ENCODE measurements at places on chromosomes 1 and 21. TPM values are rescaled to one million over a fixed set of nuclear protein-coding genes. Genes with fewer than 3 reads are reported as not detected.
A peak's percentile ranks its signal among the peaks of the same experiment; 100 is the strongest.

DNA sequence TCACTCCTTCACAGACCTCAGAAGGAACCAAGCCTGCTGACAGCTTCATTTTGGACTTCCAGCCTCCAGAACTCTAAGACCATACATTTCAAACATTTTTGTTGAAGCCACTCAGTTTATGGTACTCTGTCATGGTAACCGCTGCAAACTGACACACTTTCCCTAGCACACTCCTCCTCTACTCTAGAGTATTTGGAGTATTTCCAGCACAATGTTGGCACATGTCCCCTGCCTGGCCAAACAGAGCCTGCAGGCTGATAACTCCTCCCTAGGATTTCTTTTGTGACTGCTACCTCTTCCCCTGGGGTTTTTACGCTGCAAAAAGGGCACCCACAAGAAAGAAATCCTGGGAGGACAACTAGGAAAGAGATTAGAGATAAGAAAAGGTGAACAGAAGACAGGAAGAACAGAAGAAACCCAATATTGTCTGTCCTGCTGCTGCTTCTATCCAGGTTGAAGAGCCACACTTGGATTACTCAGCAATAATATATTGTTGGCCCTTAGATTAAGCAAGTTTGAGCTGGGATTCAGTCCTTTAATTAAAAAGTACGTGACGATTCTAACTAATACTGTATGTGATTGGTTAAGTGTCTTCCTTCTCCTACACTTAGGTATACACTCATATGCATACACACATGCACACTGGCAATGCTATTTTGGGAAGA, 844.1 kb downstream of the LTN1 start:
- DNase-seq: no peak

- no peak for DNase-seq
These were observed 36.1 kb upstream of the KHDRBS1 start for GRCh38 chr1:31977385-31978131.

GRCh38 chr1:185487026-185487425, 170.0 kb upstream of the IVNS1ABP start:
- no peak for DNase-seq

DNA sequence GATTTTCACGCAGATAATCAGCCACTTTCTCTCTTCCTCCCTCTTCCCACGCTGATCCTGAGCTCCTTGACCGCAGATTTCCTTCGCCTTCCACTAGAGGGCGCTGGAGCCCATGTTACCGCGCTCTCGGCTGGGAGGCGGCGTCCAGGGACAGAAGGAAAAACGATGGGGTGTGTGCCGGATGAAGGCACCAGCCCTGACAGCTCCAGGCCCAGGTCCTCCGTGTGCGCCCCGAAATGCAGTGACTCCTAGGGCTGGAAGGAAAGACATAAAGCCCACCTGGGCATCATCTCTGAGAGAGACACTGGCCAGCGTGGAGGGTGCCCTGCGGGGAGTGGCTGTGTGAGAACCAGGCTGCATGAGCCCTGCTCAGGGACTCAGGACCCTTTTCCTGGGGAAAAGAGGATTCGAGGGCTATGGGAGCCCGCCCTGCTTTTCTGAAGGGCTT, 44.9 kb upstream of the CYP2J2 start:
- DNase-seq: peak; percentile 83

DNA sequence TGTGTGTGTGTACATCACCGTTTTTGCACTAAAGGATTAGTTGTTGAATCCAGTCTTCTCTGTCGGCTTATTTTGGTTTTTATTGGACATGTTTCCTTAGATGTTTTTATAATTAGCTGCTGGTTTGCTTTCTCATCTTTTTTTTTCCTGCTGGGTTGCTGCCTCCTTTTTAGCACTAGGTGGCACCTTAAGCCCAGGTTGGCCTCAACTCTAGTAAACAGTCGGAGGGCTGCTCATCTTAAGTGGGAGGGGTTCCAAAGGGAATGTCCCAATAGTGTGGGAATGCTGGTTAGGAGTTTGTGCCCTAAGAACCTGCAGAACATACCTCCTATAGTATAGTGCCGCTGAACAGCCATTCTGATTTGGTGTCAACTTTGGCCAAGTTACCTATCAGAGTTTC, 570.1 kb upstream of the CXADR start:
- DNase-seq: no peak

GRCh38 chr1:146012703-146013558, 8.6 kb downstream of the HJV start:
- no peak for DNase-seq

DNA sequence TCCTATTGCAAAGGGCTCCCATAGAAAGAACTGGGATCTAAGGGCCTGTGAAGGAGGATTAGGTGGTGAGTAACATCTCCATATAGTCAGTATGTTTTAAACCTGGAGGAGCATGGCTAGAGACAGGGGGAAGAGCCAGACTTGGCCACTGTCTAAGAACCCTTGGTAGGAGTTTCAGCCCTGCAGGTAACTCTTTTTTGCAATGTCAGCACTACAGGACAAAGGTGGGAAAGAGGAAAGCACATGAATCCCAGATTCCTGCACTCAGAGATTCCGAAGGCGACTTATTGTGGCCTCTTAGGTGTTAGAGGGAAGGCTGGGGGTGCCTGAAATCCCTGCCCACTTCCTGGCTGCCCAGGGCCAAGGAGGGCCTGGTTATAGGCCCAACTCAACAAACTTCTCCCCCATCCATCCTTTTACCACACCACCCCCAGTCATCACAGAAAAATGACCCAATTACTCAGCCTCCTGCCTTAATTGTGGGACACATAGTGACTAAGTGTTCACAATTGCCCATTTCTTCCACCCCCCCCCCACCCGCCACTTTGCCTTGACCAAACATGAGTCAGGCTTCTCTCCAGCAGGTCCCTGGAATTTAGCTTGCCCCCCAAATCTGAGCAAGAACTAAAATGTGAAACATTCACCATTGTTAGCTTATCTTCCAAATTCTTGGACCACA, 1.9 kb upstream of the NTNG1 start:
- no peak for DNase-seq

DNA sequence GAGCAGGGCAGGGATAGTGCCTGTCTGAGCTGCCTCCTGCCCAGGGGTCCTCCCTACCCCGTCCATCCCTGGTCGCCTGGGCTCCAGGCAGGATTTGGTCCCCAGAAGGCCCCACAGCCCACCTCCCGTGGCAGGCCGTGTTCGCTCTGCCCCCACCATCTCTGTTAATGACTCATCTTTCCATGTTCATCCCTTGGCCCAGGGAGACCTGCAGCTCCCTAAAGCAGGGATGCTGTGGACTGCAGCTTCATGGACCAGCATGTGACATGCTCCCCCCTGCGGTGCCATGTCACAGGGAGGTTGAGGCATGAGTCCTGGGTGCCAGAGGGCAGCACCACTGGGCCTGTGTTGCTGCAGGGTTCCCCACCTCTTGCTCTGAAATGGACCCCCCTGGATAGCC, 26.8 kb downstream of the UBASH3A start:
- DNase-seq: peak; percentile 31

- DNase-seq: peak; percentile 75
These were observed 9.8 kb upstream of the MDM4 start for GRCh38 chr1:204506201-204506968.

GRCh38 chr1:87167157-87167789, 161.4 kb upstream of the LMO4 start:
- DNase-seq: no peak

GRCh38 chr1:48808496-48808895, 31.8 kb upstream of the BEND5 start:
- DNase-seq: no peak

GRCh38 chr1:37931102-37931360, 15.8 kb downstream of the INPP5B start:
- DNase-seq: no peak

GRCh38 chr1:28229996-28230395, 2.8 kb downstream of the DNAJC8 start:
- no peak for DNase-seq

- DNase-seq: no peak
These were observed 5.4 kb downstream of the GADD45A start for GRCh38 chr1:67690411-67690810.

GRCh38 chr21:17491716-17492414, 21.0 kb upstream of the CXADR start:
- no peak for DNase-seq

- no peak for DNase-seq
These were observed 5.0 kb downstream of the OR10J1 start for GRCh38 chr1:159444511-159444910.

DNA sequence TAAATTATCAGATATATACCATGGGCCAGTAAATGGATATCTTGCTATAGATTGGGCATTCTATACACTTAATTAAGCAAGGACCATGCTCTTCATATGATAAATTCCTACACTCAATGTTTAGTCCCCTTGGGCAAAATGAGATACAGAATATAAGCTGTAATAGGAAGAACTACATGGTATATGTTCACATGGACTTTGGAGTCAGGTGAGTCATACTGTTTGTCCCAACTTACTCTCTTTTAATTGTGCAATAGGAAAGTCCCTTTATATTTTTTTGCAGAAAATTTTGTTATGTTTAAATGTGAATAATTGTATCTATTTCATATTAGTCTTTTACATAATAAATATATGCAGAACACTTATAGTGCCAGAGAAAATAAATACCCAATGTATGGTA, 820.2 kb upstream of the ADAMTS5 start:
- DNase-seq: no peak

DNA sequence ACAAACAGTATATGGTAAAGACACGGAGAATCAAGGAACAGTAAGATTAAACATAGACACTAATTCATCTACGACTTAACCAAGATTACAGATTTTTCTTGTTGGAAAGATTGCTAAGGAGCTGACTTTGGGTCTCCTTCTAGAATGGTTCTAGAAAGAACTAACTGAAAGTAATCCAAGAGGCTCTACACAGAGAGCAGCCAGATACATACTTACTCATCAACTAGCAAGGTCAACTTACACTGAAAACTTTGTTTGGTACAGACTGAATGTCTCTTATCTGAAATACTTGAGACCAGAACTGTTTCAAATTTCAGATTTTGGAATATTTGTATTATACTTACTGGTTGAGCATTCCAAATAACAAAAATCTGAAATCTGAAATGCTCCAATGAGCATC, 5.8 kb downstream of the C21orf91 start:
- no peak for DNase-seq

- no peak for DNase-seq
These were observed 18.3 kb upstream of the KLF17 start for GRCh38 chr1:44100183-44100868.

GRCh38 chr1:180270530-180271271, 40.6 kb downstream of the LHX4 start:
- DNase-seq: peak; percentile 80

DNA sequence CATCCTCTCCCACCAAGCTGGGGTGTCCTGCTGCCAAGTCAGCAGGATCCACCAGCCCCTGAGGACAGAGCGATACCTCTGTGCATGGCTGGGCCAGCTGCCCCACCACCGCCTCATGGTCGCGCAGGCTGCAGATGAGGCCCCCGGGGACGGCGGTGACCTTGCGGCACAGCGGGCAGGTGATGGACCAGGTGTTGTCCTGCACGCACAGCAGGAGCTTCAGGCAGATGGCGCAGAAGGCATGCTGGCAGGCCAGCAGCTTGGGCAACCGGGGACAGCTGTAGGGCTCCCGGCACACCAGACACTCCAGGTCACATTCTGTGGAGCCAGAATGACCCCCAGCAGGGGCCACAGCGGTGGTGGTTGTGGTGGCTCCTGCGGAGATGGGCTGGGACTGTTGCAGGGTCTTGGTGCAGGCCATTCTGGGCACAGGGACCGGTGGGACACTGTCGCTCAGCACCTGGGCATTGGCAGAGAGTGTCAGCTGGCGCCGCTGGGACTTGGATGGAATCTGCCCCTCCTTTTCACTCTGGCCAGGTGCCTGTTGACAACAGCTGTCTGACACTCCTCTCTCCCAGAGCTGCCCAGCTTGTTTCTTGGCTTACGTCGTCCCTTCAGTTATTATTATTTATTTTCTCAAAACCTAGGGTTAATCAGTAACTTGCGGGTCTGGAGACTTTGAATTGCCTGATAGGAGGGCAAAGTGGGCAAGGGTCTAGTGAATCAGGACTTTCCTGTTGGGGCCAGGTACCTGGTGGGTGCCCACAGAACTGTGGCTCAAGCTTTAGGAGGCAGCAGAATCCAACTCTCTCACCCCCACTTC, at the start of gene RNF186:
Gene RNF186 (minus strand): TSS at position 603 of the 823 bp plus-strand sequence. CDS start 182 bp downstream, at position 421.
- DNase-seq: peak; percentile 88

DNA sequence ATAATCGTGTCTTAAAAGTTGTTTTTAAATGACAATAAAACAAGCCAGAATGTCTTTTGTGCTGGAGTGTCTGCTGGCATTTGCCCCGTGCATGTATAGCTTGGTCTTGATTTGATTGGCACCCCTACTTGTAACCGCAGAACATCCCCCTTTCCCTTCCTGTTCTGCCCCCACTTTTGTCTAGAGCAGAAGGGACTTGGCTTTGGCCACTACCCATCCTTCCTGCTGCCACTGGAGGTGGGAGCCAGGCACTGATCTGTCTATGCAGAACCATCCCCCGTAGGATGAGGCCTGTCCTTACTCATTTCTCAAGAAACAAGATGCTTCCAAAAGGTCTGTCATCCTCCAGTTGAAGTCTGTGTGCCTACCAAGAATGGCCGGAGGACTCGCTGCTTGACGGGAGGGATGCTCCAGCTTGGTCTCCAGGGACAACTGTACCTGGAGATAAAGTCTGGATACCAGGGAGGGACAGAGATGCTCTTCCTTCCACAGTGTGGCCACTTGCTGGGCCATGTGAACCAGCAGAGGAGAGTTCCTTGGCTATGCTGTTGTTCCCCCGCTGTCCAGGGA, 1.1 kb upstream of the SLC27A3 start:
- DNase-seq: peak; percentile 23

DNA sequence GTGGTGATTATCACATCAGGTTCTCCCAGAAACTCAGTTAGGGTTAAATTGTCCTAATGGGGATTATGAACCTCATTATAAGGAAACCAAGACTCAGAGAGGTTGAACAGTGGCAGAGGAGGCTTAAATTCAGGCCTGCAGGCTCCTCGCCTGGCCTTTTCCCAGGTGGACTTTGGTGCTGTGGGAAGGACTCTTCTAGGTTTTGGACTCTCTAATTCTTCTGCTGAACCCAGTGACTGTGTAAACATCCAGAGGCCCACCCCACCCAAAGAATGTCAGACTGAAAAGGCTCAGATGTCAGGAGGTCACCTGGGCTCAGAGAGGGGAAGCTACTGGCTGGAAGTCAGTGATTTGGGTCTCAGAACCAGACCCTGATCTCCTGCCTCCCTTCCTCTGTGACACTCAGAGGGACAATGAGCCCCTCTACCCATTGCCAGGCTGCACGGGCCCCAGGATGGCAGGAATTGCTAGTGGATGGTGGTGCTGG, 2.5 kb downstream of the ZNF362 start:
- no peak for DNase-seq

The LEMD1 gene
- not detected for total RNA-seq

The TP73 gene
- total RNA-seq: 0.12 TPM

The BRDT gene
- total RNA-seq: not detected

The PIGR gene
- total RNA-seq: 4,355 TPM

The RRP15 gene
- 10.0 TPM for total RNA-seq

The NPHS2 gene
- not detected for total RNA-seq

The URB1 gene
- 8.4 TPM for total RNA-seq

The TMEM82 gene
- 19.7 TPM for total RNA-seq

The CR1L gene
- total RNA-seq: not detected

The SAMSN1 gene
- 11.1 TPM for total RNA-seq

The KCNJ6 gene
- total RNA-seq: 0.19 TPM

The SELP gene
- 4.2 TPM for total RNA-seq

The AQP10 gene
- total RNA-seq: not detected

The FAM229A gene
- total RNA-seq: 12.9 TPM

The MOV10 gene
- total RNA-seq: 66.4 TPM

The VAMP4 gene
- total RNA-seq: 15.0 TPM

The LAMTOR5 gene
- total RNA-seq: 95.3 TPM

The DYNLT5 gene
- 0.65 TPM for total RNA-seq

The MKNK1 gene
- total RNA-seq: 51.5 TPM
